ENCODE measurements at places on chromosomes 2 and 18. TPM values are rescaled to one million over a fixed set of nuclear protein-coding genes. Genes with fewer than 3 reads are reported as not detected.

The RAB12 gene
- polyA plus RNA-seq, result 102 TPM

The TMEM178A gene
- 32.4 TPM for polyA plus RNA-seq

The BCL2 gene
- polyA plus RNA-seq, result 3.4 TPM

The CCDC102B gene
- polyA plus RNA-seq, result 8.7 TPM

The SPHKAP gene
- 1.7 TPM for polyA plus RNA-seq

The YES1 gene
- 7.4 TPM for polyA plus RNA-seq

The DUSP28 gene
- polyA plus RNA-seq, result 20.3 TPM

The ANKRD29 gene
- polyA plus RNA-seq, result 4.9 TPM

The PER2 gene
- polyA plus RNA-seq, result 2.6 TPM

All from neural cell (in vitro differentiated cells).